Forelimb muscle (tissue), 1 donor: ENCODE measurements at places on chromosomes 4 and X.
A peak's percentile ranks its signal among the peaks of the same experiment; 100 is the strongest.

GRCh38 chrX:145532176-145532780 is 285.0 kb downstream of the SPANXN1 start:
- no peak for DNase-seq

GRCh38 chr4:42167709-42168108 is 15.3 kb upstream of the BEND4 start:
- DNase-seq, result no peak

GRCh38 chr4:104064646-104065577 is 345.1 kb upstream of the TACR3 start:
- peak; percentile 6 for DNase-seq

GRCh38 chr4:120088507-120088906 is 21.9 kb upstream of the MAD2L1 start:
- DNase-seq, result no peak

GRCh38 chrX:118571836-118572235 is 76.2 kb downstream of the DOCK11 start:
- no peak for DNase-seq

- no peak for DNase-seq
Observed at GRCh38 chr4:143375326-143376073, 38.8 kb downstream of the GAB1 start.

DNA sequence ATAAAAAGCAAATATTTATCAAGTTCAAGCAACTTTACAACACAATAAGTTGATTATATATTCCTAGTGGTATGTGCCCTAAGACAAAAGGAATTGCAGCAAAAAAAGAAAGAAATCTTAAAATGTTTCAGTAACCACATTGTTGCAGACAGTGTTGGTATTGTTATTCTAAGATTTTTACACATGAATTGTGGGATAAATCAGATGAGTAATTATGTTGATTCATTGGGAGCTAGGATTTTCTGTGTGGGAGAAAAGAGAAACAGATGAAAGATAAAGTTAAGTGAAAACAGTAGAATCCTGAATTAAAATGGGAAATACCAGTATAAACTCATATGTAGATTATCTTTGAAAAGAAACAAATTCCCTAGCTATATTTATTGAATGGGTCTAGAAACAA is 362.4 kb downstream of the PPP3CA start:
- no peak for DNase-seq

DNA sequence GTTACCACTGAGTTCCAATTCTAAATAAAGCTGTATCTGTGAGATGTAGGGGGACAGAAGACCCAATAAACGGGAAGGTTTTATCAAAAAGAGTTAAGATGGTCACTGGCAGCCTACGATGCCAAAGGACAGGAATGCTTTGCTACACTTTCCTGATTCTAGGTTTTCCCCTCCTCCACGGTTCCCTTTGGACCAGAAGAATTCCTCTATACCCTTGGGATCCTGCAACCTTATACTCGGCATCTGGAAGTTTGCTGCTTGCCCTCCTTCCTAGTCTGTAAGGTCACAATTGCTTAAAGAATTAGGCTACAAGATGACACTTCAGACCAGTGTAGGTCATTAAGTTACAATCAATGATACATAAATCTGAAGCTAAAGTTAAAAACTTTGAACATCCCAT is 64.3 kb downstream of the SCML2 start:
- DNase-seq, result no peak

DNA sequence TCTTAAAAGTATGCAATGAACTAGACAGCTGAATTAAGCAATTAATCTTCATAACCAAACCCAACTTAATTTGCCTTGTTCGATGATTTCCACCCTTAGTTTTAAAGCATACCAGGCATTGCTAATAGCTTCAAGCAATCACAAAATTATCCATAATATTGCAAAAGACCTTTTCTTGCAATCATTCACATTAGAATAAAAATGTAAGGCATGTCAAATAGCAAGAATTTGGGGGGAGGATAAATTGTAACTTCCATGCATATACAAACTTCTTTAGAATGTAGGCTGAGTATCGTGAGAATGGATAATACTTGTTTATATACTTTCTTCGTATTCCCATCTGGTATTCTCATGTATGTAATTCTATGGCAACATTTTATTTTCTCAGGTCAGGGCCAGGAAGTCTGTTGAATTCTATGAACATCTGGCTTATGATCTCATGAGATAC is 28.7 kb upstream of the BMP2K start:
- peak; percentile 22 for DNase-seq

- peak; percentile 62 for DNase-seq
Observed at GRCh38 chrX:101550362-101550750, at the start of gene ARMCX1. Gene ARMCX1, plus strand, starts transcription at chrX:101550547. Its CDS starts 2,384 bp downstream, at chrX:101552931.
